ENCODE measurements at places on chromosomes 7 and 10.

DNA sequence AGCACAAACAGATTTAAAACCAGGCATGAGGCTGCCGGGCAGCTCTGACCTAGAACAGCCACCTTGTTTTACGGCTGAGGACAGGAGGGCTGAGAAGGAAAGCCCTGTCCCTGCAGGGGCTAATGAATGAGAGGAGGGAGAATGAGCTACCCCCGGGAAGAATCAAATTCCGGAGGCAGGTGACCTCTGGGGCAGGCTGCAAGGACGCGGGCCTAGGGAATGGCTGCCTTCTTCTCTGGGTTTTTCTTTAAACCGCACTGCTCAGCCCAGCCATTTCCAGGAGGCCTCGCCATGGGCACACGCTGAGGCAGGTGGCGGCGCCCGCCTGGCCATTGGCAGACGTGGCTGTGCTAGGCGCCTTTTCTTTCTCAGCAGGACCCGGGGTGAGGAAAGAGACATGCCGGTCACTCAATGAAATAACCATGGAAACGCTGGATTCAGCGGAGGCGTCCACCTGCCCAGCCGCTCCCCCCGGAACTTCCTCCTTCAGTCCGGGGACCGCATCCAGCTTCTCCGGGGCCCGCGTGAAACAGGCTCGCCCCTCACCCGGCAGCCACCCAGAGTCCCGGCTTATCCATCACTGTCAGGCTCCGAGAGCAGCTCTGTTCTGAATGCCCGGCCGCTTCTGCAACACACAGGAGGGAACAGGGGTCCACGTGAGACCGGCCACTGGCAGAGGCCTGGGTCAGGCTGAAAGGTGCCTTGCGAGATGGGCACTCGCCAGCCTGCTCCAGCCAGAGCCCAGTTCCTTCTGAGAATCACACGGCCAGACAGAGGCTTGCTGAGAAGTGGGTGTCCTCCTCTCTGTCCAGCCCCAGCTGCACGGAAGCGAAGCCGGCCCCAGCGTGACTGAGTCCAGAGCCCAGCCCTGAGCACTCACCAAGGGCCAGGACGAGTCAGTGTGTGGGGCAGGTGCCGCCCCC lies 82.1 kb downstream of the PDGFA start:
- no peak for DNase-seq

DNA sequence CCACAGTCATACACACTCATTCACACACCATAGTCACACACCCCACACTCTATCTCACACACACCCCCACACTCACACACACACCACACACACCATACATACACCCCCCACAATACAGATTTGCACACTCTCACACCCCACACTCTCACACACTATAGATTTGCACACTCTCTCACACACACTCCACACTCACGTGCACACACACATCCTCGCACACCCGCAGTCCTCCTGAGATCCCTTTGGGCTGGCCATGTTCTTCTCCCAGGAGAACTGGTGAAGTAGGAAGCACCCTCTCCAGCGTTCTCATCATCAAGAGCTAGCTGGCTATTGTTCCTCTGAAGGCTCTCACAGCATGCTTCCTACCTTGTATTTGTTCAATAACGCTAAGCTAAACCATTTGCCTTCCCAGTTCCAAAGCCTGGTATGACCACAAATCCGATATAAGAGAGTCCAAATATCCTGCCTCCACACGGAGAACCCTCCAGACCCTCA lies 86.2 kb downstream of the HECW1 start:
- no peak for DNase-seq

GRCh38 chr10:84269773-84270172 lies 24.9 kb downstream of the RGR start:
- DNase-seq: no peak

DNA sequence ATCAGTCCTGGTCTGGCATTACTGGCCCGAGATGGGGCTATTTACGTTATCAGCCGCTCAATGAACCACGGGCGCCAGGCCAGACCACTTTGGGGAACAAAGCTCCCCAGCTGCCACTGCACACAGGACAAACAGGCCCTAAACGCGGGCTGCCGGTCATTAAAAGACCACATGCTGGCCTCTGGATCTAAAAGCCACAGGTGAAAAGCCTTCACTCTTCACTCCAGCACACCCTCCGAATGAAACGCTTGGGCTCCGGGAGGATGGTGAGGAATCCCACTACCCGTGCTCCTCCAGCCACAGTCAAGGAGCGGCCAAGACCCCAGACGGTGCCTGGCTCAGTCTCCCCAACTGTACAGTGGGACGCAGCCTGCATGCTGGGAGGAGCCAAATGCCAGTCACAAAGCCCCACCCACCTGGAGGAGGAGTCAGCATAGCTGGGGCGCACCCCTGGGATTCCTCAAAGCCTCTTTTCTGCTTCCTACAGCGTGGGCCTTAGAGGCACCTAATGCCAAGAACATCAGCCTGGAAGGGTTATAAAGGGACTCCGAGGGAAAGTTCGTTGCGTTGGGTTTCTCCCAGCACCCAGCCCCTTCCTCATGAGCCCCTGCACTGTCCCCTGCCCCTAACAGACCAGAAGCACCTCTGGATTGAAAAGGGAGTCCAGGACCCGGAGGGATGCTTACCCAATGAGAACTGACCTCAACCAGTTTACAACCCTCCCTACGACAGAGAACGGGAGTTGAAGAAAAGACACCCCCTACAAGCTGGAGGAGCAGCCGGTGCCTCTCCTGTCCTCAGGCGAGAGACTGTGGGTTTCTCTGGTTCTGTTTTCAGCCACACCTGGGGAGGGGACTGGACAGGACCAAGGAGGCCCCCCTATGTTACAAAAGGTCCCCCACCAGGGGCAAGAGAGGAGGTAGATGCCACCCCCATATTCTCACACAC lies 4.7 kb downstream of the PDGFA start:
- DNase-seq: no peak

DNA sequence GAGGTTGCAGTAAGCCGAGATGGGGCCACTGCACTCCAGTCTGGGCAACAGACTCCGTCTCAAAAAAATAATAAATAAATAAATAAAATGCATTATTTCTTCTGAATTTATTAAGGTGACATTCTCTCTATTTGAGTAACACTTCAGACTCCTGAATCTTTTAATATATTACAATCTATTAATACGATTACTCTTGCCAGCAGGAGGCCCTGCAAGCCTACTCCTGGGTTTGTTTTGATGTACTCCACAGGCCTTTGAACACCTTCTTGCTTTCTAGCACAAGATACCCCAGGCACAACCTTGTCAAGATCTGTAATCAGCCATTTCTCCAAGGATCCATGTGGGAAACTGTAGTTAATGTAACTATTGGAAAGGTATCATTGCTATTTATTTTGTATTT lies 63.5 kb downstream of the COBL start:
- DNase-seq: no peak

DNA sequence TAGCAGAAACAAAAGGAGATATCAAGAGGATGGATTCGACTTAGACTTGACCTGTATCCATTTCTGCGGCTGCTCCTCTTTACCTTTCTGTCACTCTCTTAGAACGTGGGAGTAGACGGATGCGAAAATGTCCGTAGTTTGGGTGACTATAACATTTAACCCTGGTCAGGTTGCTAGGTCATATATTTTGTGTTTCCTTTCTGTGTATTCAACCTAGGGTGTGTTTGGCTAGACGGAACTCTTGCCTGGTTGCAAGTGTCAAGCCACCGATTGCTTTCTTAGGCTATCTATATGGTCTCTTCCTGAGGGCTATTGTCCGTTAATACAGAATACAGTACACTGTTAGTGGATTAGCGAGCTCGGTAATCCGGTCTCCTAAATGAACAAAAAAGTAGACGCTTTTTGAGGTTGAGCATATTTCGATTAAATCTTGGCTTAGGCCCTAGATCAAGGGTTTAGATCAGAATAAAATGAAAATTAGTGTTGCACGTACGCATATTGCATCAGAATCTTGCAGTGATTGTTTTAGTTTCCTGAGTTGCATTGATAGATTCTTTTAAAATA lies 1.2 kb downstream of the PTEN start:
- no peak for DNase-seq

DNA sequence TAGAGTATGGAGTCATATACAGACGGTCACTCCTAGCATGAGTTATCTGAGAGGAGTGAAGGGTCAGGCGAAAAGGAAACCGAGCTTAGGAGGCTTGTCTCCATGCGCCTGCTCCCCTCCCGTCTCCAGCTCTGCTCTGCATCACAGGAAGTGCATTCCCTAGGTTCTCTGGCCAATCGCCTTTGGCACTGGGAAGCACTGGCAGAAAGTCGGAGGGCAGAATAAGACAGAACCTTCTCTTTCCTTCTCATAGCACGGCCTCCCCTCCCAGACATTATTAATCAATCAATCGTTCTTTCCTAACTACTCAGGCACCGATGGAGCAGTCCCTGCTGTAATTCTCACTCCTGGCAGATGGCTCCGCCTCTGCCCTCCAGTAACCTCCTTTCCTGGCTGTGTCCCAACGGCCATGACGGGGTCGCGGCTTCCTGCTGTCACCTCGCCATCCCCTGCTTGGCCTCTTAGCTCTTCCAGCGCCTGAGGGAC lies 177.1 kb downstream of the FRMD4A start:
- DNase-seq: no peak

GRCh38 chr10:46248651-46249146 lies 38.1 kb upstream of the ANTXRL start:
- no peak for DNase-seq

GRCh38 chr10:45246522-45246921 lies 68.9 kb downstream of the OR13A1 start:
- DNase-seq: no peak

DNA sequence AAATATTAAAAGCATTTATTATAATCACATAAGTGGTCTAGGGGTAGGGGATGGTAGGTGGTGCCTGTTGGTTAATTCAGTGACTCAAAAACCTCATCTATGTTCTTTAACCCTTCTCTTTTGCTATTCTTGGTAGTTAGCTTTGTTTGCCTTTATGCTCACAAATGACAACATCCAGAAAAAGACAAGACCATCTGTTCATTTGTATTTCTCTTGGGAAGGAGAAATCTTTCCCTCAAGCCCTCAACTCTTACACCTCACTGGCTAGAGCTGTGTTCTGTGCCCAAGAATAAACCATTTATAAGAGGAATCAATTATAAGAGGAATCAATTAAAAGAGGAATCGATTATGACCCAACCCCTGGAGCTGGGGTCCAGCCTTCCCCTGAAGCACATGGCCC lies 10.8 kb upstream of the IFRD1 start:
- DNase-seq: no peak

DNA sequence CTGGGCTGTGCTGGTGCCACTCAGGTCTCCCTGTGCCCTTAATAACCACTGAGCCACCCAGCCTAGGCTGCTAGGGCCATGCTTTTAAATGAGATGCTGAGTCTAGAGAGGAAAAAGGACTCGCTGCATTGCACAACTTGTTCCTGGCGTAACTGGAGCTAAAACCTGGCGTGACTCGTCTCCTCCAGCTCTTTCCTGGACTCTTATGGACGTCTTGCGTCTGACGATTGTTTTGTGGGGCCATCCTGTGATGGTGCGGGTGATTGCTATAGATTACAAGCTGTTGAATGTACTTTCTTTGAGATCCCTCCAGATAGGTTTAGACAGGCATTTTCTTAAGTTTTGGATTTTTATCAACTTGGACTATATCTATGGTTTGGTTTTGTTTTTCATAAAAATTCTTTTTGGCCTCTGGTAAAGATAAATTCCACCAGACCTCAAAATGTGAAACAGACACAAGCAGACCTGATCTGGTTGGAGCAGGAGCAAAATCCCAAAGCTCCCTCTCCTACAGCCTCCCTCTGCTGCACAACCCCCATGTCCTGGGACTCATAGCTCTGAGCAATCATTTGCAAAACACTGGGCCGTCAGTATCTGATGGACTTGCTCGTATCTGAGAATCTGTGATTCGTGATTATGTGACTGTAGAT lies 230.3 kb downstream of the ARHGAP12 start:
- no peak for DNase-seq

DNA sequence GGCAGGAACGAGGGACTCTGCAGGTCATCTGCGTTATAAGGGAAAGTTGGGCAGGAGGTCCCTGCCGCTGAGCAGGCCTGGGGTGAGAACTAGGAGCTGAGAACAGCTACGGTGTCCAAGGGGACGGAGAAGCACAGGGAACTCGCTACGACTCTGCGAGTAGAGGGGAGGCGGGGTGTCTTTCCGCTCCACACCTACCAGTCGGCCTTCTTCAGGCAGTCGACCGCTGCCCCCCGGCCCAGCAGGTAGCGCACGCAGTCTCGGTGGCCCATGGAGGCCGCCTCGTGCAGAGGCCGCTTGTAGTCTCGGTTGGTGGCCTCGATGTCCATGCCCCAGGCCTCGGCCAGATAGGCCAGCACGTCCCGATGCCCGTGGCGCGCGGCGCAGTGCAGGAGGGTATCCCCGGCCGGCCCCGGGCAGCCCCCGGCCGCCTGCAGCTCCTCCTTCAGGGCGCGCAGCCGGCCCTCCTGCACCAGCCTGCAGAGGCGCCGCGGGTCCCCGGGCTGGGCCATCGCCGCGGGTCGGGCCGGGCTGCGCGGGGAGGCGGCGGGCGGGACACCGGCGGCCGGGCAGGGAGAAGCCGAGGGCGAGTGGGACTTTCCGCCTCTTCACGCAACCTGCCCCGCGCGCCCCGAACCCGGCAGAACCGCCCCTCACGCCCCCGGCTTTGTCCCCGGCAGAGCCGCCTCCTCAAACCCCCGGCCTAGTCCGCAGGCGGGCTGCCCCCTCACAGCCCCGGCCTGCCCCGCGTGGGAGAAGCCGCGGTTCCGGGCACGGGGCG lies 660 bp downstream of the ANKRD16 start:
- peak; percentile 79 for DNase-seq

DNA sequence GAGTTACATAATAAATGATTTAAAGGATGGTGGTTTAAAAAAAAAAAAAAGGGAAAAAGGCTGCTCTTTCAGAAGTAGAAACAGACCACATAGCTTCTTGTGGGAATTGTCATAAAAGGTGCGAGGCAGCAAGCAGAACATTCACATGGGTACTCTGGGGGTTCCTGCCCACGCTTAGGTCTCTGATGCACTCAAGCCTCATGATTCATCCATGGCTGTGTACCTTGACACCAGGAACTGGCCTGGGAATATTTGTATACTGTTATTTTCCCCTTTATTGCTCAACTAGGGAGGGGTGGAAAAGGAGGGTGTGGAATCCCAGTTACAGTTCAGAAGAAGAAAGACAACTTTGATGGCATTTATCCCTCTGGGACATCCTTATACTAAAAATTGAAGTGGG lies 4.0 kb downstream of the PON2 start:
- no peak for DNase-seq

GRCh38 chr10:103748020-103748419 lies 107.4 kb downstream of the SH3PXD2A start:
- peak; percentile 70 for DNase-seq

DNA sequence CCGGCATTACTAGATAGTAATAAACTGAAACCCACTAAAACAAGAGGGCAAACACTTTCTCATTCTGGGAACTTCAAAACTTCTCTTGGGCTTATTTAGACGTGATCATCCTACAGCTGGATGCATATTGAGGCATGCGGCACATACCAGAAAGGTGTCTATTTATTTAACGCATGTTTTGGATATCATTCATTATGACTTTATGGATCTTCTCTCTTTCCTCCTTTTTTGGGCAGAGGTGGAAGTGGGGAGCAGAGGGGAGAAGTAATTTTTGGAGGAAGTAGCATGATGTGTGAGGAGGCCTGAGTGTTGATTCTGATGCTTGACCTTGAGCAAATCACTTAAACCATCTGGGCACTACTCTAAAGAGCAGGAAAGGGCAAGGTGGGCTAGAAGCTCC lies 270.6 kb downstream of the TRIL start:
- no peak for DNase-seq

- DNase-seq: no peak
Measured at GRCh38 chr7:20508109-20508508, 107.4 kb upstream of the ABCB5 start.
